ENCODE measurements at places on chromosomes 5 and 9. TPM values are rescaled to one million over a fixed set of nuclear protein-coding genes. Genes with fewer than 3 reads are reported as not detected.

The MPDZ gene
- total RNA-seq = 58.5 TPM

The TRAF1 gene
- 1.3 TPM for total RNA-seq

The RFK gene
- total RNA-seq = 51.9 TPM

The SEC16A gene
- 54.9 TPM for total RNA-seq

The OTP gene
- not detected for total RNA-seq

The PCDHGA12 gene
- total RNA-seq = 12.0 TPM

The PDLIM4 gene
- total RNA-seq = 56.8 TPM

All from vein endothelial cell (primary cell).